ENCODE measurements at places on chromosomes 2 and 18. TPM values are rescaled to one million over a fixed set of nuclear protein-coding genes. Genes with fewer than 3 reads are reported as not detected.

- H3K4me1 ChIP-seq = no peaks in the 10 kb centered on the region
- no peaks in the 10 kb centered on the region for H3K36me3 ChIP-seq
- DNase-seq = no peak
- no peaks in the 10 kb centered on the region for H3K27me3 ChIP-seq
- no peak overlapping the region for H3K27ac ChIP-seq
- H3K4me3 ChIP-seq = no peak overlapping the region
Measured at GRCh38 chr2:120561379-120562035, 174.2 kb upstream of the GLI2 start.

The SOCS6 gene
- 3.4 TPM for total RNA-seq

DNA sequence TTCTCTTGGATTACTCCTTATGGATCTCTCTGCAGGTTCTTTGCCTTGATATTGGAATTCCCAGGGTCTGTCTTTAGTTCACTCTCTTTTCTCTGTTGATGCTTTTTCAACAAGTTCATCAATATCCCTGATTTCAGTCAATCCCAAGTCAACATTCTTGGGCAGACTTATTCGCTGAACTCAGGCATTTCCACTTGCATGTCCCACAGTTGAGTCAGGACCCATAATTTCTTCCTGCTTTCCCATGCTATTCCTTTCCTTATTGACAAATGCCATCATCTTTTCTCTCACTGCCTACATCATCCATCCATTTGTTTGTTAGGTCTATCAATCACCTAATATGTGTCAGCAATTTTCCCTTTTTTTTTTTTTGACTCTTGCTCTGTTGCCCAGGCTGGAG is 11.6 kb downstream of the GPD2 start:
- H3K27me3 ChIP-seq = no peaks in the 10 kb centered on the region
- no peak overlapping the region for H3K4me3 ChIP-seq
- H3K4me1 ChIP-seq = no peaks in the 10 kb centered on the region
- peaks cover 17% of the 10 kb centered on the region for H3K36me3 ChIP-seq
- no peak overlapping the region for H3K27ac ChIP-seq
- DNase-seq = no peak

DNA sequence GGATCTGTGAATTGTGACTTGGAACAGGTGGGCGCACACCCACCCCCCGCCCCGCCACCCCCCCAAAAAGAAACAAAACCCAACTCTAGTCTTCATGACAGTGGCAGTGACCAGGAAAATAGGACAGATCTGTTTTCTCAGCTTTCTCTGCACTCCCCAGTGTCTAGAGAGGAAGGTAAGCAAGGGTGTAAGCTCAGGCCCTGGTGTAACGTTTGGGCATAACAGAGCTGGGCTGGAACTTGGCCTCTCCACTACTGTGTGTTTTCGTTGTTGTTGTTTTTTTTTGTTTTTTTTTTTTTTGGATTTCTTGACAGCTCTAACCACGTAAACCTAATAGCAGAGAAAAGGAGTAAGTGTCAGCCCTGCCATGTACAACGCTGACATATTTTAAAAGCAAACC is 1160.8 kb downstream of the DPP10 start:
- DNase-seq = no peak
- H3K36me3 ChIP-seq = no peaks in the 10 kb centered on the region
- no peaks in the 10 kb centered on the region for H3K4me1 ChIP-seq
- no peak overlapping the region for H3K4me3 ChIP-seq

GRCh38 chr2:227626580-227627151 is 9.4 kb downstream of the SCYGR4 start:
- DNase-seq = no peak
- H3K27ac ChIP-seq = no peak overlapping the region
- H3K4me3 ChIP-seq = no peak overlapping the region

DNA sequence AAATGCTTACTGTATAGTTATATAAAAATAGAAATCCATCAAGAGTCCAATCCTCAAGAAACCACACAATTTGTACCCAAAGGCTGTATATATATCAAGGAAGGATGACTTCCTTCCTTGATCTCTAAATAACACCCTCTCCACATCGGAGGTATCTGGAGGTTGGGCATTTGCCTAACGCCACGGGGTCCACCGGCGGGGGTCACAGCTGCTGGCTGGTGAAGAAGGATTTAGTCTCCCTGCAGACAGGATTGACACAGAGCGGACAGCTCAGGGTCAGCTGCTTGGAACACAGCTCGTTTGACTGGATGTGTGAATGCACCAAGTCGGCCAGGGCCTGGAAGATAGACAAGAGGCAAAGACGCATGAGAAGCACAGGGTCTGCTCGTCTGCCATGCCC is 36.0 kb downstream of the FECH start:
- no peak overlapping the region for H3K4me3 ChIP-seq
- H3K27ac ChIP-seq = no peak overlapping the region
- no peaks in the 10 kb centered on the region for H3K36me3 ChIP-seq

The SRD5A2 gene
- not detected for total RNA-seq

The TUBB8B gene
- total RNA-seq = not detected

The HS6ST1 gene
- total RNA-seq = 7.9 TPM

The CFC1 gene
- total RNA-seq = not detected

DNA sequence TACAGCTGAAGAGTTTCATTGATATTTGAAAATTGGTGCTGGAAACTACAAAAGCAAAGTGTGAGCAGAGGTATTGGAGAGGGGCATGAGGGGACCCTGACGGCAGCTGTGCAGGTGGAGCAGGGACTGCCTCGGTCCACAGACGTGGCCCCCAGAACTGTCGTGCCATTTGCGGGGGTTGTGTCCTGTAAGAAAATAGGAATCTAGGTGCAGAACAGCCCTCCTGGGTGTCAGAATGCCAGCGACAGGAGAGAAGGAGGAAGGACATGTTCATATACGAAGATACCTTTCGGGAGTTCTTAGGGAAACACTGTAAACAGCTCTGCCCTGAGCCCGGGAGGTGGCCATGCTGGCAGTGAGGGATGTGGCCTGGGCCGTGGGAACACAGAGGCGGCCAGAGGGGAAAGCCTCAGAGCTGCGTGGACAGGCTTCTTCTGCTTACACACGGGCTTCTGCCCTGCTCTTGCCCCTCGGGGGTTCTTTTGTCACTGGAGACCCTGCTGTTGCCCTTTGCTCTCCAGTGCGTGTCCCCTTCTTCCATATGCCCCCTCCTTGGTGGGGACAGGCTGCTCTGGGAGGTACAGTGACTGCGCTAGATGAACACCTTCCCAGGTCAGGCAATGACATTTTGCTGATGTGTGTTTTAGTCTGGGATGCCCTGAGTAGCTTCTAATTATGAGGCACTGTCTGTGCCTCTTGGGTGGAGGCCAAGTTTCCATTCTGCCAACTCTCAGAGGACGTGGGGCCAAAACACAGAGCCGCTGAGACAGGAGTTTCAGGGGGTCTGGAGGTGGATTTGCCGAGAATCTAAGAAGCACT is 81.9 kb upstream of the TXNDC2 start:
- H3K4me3 ChIP-seq = no peak overlapping the region
- no peaks in the 10 kb centered on the region for H3K36me3 ChIP-seq
- no peaks in the 10 kb centered on the region for H3K4me1 ChIP-seq
- DNase-seq = no peak

Data from activated CD4-positive, alpha-beta T cell treated with anti-CD3 and anti-CD28 coated beads, Interleukin-2, amount 10 ng/mL, durations not matched to agents 7 days and 5 days (primary cell).